NAMALWA (cell line): ENCODE measurements at places on chromosomes 6 and 20.

DNA sequence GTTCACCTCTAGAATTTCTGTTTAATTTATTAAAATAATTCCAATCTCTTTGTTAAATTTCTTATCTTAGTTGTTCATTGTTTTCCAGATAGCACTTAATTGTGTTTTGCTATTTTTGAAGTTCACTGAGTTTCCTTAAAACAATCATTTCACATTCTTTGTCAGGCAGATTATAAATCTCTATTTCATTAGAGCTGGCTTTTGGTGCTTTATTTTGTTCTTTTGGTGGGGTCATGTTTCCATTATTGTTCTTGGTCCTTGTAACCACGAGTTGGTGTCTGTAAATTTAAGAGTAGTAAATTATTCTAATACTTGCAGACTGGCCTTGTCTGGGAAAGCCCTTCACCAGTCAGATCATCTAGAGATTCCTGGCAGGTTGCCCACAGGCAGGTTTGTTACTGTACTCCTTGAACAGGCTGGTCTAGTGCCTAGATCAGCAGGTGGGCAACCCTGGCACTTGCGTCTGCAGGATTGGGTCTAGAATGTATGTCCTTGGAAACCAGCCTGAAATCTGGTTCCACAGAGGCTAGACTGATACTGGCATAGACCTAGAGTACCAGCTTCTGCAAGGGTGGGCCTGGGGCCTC, 110.4 kb downstream of the ADGB start:
- no peak for DNase-seq

DNA sequence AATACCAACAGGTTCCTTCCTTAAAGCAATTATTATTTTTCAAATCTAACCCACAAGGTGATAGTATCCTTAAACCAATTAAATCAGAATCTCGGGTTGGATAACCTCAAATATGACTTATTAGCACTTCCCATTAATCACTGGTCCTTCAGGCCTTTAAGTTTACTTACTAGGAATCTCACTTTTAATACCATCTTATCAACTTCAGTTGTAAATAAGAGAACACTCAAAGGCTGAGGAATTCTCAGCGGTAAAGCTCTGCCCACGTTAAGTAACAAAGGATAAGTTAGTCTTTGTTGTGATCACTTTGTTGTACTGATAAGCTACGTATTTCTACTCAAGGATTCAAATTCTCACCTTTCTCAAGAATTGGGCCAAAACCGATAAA, 82.0 kb downstream of the OR2B2 start:
- no peak for DNase-seq

- DNase-seq = no peak
Measured at GRCh38 chr6:157647261-157647915, 175.7 kb upstream of the SNX9 start.

GRCh38 chr6:32086661-32087573, 22.2 kb downstream of the TNXB start:
- DNase-seq = no peak

- no peak for DNase-seq
Measured at GRCh38 chr20:58705208-58705926, 12.8 kb downstream of the NPEPL1 start.

DNA sequence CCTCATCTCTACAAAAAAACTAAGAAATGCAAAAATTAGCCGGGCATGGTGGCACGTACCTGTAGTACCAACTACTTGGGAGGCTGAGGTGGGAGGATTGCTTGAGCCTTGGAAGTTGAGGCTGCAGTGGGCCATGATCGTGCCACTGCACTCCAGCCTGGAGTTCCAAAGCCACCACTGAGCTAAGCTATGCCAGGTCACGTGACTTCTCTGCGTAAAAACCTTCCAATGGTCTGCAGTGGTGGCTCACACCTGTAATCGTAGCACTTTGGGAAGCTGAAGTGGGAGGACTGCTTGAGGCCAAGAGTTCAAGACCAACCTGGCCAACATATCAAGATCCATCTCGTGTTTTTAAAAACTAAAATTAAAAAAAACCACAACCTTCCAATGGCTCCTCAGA, 1.7 kb downstream of the SF3B5 start:
- no peak for DNase-seq

DNA sequence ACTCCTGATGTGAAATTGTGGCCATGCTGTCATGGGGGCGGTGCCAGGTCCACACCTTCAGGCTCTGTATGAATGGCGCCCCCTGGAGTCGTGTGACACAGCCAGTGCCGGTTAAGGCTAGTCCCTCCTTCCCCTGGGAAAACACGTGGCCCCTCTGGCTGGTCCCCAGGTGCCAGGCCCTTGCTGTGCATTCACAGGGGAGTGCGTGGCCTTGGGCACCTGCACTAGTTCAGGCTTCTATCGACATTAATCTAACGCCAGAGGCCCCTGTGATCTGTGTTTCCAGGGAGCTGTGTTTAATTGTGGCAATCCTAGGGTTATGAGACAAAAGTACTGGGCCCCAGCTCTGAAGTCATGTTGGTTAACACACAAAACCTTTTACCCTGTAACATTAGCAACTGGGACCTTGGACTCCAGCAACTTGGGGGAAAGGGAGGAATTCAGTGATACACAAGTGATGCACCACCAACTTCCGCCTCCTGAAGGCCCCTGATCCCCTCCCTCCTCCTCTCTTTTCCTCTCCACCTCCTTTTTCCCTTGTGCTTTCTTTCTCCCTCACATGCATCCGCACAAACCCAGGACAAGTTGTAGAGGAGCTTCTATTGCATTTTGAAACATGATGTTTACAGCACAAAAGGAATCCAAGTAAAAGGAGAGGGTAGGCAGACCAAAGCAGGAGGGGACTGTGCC, 74.0 kb downstream of the SSR1 start:
- DNase-seq = peak; percentile 96

- no peak for DNase-seq
Measured at GRCh38 chr6:45426251-45426650, 48.5 kb upstream of the SUPT3H start.

DNA sequence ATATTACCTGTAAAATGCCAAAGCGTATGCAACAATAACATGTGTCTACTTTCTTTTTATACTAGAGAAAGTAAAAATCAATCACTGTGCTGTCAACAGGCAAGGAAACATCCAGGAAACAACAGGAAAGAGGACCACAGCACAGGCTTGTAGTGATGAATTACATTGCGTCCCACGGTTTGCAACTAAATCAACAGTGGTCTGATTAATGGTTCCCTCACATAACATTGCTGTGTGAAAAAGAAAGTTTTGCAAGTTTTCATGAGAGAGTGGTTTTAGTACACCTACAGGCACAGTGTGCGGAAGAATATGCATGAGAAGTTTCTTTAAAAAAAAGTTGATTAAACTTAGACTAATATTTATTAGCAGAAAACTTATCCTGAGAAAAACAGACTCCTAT, 329.5 kb upstream of the HSF2 start:
- DNase-seq = no peak

DNA sequence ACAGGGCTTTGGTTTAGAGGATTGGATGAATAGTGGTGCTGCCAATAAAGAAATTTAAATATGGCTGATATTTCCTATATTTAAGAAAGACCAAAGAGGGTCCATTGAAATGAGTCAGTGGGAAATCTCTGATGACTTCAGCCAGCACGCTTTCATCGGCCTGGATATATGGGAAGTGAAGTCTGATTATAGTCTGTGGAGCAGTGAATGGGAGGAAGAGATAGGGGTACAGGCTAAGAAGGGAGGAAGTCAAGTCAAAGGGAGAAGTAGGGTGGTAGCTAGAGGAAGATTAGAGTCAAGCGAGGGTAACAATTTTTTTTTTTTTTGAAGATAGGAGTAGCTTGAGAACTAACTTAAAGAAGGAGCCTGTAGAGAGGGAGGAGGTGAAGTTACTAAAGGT, 22.7 kb downstream of the SLC16A10 start:
- no peak for DNase-seq

GRCh38 chr6:167238146-167238693, 52.9 kb upstream of the UNC93A start:
- no peak for DNase-seq
